ENCODE measurements at places on chromosomes 11 and 22. TPM values are rescaled to one million over a fixed set of nuclear protein-coding genes. Genes with fewer than 3 reads are reported as not detected.

GLYAT gene
- 0.35 TPM for polyA plus RNA-seq

MYO7A gene
- polyA plus RNA-seq, result 6.2 TPM

RAB39A gene
- polyA plus RNA-seq, result 1.0 TPM

GRAP2 gene
- polyA plus RNA-seq, result 1.6 TPM

MAPK8IP1 gene
- polyA plus RNA-seq, result 4.6 TPM

PKDREJ gene
- 0.71 TPM for polyA plus RNA-seq

B3GAT1 gene
- 0.46 TPM for polyA plus RNA-seq

MPPED1 gene
- 0.48 TPM for polyA plus RNA-seq

- no peak for DNase-seq
Observed at GRCh38 chr22:23754980-23755636, 883 bp upstream of the VPREB3 start.

DNA sequence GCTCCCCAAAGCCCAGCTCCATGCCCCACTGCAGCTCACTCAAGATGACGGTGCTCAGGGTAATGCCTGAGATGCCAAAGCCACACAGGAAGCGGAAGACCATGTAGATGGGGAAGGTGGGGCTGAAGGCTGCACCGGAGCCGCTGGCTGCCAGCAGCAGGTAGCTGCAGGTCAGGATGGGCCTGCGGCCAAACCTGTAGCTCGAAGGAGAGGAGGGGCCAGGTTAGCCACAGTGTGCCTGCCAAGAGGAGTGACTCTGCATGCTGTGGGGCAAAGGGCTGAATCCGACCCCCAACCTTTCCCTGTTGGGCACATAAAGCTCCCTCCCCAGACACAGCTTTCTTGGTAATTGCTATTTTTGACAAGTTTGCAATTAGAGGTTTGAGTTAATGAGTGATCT, 14.9 kb upstream of the SLC22A6 start:
- no peak for DNase-seq

DNA sequence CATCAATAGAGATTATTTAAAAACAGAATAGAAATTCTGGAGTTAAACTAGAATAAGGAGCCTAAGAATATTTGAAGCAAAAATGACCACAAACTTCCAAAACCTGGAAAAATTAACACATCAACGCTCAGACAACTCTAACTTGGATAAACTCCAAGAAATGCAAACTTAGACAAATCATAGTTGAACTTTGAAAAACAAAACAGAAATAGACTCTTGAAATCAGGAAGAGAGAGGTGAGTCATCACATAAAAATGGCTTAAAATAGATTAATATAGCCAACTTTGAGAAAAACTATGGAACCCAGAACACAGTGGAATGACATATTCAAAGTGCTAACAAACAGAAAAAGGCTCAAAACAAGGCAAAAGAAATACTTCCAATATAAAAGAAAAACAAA, 974.2 kb downstream of the JRKL start:
- no peak for DNase-seq

DNA sequence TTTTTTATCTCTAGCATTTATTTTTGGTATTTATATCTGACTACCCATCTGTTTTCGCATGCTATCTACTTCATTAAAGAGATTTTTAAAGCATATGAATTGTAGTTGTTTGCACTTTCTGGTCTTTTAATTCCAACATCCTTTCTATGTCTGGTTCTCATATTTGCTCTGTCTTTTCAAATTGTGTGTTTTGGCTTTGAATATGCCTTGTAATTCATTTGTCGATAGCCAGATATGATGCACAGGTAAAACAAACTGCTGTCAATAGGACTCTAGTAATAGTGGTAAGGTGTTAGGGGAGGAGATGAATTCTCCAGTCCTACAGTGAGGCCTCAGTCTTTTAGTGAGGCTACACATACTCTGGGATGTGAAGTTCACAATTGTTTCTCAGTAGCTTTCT, 530.8 kb upstream of the CCDC179 start:
- no peak for DNase-seq

DNA sequence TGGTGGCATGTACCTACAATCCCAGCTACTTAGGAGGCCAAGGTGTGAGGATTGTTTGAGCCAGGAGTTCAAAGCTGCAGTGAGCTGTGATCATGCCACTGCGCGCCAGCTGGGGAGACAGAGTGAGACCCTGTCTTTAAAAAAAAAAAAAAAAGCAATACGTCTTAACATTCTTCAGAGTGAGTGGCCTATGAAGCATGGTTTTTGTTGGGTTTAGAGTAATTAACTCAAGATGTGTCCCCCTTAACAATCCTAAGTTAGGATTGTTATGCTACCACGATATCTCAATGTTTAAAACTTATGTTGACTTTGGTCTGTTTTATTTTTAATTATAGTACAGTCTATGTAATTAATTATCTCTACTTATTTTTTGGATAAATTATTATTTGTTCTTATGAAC, 156.1 kb downstream of the HIPK3 start:
- DNase-seq, result no peak

GRCh38 chr11:11468954-11469353, 115.9 kb upstream of the CSNK2A3 start:
- no peak for DNase-seq

DNA sequence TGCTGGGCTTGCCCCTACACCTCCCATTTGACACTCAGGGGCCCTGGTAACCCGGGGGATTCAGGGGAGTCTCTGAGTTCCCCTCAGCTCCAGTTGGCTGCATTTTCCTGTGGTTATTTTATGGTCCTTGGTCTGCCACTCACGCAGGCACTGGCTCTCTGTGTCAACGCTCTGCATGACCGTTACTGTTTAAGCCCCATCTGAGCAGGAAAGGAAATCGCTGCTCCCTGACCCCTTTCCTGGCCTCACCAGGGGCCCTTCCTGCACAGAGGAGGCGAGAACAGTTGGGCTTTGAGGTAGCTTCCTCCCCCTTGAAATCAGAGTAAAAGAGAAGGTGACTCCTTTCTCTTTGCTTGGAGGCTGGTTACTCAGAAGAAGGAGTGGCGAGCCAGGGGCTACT, 2.4 kb downstream of the C1QTNF4 start:
- DNase-seq, result no peak

DNA sequence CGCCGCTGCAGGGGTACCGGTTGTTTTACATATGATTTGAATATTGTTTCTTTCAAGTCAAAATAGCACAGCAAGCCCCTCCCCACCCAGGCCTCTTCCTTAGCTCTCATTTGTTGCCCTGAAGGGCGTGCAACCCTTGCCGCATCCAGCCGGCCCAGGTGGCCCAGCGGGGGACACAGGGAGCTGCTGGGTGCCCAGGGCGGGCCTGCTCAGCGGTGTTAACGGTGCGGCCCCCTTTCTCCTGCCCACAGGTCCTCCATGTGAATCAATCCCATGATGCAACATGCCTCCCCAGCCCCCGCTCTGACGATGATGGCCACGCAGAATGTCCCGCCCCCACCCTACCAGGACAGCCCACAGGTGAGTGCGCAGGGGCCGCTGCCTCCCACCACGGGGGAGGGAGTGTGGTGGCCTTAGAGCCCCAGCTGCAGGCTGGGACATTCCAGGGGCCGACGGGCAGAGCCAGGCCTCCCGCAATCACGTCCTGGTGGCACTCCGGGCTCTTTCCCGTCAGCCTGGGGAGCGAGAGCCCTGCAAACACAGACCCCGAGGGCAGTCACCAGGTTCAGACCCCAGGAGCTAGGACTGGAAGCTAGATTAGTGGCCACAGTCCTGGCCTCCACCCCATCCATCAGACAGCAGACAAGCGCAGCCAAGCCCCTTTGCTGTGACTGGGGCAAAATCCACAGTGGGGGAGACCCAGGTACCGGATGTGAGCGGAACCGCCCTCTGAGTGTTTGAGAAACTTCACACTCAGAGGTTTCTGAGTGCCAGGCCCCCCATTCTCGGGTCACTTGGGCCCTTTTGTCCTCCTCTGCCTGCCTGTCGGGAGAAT, 144.8 kb downstream of the FEZ1 start:
- DNase-seq, result peak; percentile 69

- DNase-seq, result no peak
Observed at GRCh38 chr22:21970037-21970799, 12.4 kb downstream of the TOP3B start.

DNA sequence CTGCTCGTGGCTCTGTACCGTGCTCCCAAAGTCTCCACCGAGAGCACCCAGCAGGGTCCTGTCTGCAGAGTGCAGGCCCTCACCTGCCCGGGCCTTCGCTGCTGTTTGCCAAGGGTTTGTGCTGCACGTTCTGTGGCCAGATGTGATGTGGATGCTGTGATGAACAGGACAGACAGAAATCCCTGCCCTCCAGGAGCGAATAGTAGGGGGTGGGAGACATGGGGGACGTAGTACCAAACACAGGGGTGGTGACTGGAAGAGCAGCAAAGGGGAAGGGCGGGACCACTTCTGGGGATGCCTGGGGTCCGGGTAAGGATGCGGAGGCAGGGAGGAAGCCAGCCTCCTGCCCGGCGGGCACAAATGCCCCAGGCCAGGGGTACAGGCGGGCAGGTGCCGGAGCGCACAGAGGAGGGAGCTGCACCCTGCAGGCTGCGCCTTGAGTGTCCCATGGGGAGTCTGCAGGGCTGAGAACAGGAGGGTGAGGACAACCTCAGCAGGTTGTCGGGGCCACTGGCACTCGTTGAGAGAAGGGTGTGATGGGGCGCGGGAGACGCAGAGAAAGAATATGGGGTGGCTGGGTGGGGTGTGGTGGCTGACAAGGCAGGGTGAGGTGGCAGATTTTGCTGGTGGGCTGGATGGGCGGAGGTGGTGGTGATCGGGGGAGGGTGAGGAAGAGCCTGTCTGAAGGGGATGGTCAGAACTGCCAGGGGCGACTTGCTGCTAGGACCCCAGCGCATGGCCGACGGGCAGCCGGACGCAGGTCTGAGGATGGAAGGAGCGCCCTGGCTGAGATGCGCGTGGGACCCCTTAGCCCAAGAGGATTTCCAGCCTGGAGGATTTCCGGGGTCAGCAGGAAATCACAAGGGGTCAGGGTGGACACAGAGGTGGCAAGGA, 16.3 kb upstream of the CTSD start:
- no peak for DNase-seq

DNA sequence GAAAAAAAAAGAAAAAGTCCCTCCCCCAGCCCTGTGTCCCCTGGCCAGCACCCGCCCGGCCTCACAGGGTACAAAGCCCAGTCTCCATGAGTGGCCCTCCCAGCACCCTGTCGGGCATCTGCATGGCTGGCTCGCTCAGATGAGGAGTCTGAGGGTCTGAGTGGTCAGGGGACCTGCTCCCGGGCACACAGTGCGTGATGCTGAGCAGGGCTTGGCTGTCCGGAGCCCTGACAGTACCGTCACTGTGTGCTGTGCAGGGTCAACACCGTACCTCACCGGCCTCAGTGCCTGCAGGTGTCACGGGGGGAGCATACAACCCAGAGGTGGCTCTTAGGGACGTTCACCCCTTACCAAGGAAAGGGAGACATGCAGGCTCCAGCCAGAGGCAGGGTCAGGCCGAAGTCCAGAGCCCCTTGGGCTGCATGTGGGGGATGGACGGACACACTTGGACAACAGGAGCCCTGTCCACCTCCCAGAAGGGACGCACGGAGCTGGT, 3.6 kb upstream of the PLXNB2 start:
- DNase-seq, result no peak

DNA sequence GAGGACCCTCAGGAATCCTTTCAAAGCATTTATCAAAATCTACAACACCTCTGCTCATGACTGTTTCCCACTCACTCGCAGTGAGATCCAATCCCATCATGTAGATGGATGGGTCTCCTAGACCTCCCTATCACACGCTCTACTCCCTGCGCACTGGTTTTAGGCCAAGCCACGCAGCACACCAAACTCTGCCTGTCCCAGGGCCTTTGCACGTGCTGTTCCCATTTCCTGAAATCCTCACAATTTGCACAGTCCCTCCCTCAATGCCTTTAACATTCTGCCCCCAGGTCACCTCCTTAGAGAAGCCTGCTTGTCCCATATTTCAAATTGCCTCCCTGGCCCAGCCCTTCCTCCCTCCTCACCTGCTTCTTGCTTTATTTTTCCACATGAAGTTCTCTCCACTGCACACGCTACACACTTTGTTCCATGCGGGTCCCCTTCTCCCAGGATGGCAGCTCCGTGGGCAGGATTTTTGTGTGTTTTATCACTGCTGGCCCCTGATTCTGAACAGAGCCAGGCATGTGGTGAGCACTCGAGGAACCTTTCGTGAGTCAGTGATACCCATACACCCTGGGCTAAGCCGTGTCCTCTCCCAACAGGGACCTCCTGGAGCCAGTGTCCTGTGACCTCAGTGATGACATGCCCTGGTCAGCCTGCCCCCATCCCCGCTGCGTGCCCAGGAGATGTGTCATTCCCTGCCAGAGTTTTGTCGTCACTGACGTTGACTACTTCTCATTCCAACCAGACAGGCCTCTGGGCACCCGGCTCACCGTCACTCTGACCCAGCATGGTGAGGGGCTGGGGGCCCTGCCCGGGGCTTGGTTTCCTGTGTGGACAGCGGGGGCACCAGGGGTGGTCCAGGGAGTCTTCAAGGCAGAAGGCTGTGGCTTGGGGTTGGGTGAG, 12.2 kb downstream of the CSF2RB start:
- DNase-seq, result no peak

- DNase-seq, result no peak
Observed at GRCh38 chr11:65505466-65506289, 6.8 kb downstream of the MALAT1 start.

DNA sequence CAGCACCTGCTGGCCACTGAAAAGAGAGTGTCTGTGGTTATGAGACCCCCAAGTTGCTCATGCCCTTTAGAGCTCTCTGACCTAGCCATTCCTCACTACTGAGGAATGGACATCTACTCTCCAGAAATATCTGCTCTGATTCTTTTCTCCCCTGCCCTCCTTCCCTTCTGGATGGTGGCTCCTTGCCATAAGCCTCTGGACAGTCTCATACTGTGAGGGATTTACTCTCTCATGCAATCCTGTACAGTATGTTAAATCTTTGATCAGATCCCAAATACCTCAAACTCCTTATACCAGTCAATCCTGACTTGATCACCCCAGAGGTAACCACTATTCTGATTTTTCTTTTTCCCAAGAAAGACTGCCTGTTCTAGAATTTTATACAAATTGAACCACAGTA, 80.7 kb downstream of the ARHGAP20 start:
- DNase-seq, result no peak

- DNase-seq, result no peak
Observed at GRCh38 chr11:44621784-44622183, 56.3 kb downstream of the CD82 start.

- no peak for DNase-seq
Observed at GRCh38 chr11:123351375-123351774, 78.7 kb upstream of the GRAMD1B start.

GRCh38 chr11:117492578-117493251, 165.1 kb downstream of the CEP164 start:
- DNase-seq, result no peak

DNA sequence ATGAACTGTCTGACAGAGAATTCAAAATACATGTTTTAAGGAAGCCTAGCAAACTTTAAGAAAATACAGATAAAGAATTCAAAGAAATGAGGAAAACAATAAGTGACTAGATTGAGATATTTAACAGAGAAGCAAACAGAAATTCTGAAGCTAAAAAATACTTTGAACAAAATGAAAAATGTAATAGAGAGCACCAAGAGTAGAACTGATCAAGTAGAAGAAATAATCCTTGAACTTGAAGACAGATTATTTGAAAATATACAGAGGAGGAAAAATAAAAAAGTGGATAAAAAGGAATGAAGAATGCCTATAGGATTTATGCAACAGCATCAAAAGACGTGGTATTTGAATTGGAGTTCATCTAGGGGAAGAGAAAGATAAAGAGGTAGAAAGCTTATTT, 101.9 kb upstream of the OR4B1 start:
- DNase-seq, result no peak

GRCh38 chr11:72079819-72080325, 470 bp downstream of the NUMA1 start:
- DNase-seq, result no peak

GRCh38 chr22:36773935-36774334, 2.0 kb downstream of the IFT27 start:
- no peak for DNase-seq

- DNase-seq, result no peak
Observed at GRCh38 chr11:20226933-20227332, 66.7 kb upstream of the DBX1 start.

GRCh38 chr11:19792510-19792909, 79.9 kb downstream of the NAV2 start:
- no peak for DNase-seq
